Cortex of kidney (tissue), 1 donor: ENCODE measurements at places on chromosomes 7 and 10.

GRCh38 chr7:109901926-109902325 lies 1189.0 kb upstream of the LRRN3 start:
- DNase-seq: no peak

- DNase-seq: no peak
Observed at GRCh38 chr10:130049244-130049643, 61.4 kb downstream of the C10orf143 start.

DNA sequence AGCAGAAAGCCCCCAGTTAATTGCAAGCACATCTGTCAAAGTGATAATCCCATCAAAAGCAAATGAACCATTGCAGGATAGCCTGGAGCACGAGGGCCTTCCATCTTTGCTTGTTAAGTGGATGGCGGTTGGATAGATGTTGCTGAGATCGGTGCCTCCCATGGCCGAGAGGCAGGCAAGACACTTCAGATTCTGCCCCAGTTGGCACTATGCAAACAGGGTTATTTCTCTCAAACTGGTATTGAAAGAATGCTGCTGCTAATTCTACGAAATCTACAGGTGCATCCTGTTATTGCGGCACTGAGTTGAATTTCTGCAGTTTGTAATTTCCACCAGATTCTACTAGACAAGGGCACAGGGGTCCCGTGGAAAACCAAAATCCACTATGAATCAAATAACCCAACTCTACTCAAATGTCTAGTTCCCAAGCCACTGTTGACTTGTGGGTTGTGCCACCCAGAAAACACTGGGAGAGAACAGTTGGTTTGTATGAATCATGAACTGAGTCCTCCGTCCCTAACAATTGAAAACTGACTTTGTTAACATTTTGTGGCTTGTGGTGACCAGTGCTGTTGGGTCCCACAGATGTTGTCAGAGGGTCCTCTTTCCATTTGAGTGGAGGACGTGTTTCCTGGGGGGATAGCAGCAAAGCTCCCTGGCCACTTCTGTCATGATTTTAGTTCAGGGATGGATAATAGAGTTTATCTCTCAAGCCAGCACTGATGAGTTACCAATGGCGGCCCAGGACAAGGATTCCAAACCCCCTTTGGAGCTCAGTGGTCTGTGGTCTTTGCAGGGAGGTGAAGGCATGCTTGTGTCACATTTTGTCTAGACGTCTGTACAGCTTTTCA lies 7.1 kb upstream of the IL2RA start:
- no peak for DNase-seq

- DNase-seq: no peak
Observed at GRCh38 chr10:23742368-23742767, 303.5 kb downstream of the OTUD1 start.

GRCh38 chr10:124608093-124608721 lies 136.0 kb downstream of the FAM53B start:
- DNase-seq: no peak

DNA sequence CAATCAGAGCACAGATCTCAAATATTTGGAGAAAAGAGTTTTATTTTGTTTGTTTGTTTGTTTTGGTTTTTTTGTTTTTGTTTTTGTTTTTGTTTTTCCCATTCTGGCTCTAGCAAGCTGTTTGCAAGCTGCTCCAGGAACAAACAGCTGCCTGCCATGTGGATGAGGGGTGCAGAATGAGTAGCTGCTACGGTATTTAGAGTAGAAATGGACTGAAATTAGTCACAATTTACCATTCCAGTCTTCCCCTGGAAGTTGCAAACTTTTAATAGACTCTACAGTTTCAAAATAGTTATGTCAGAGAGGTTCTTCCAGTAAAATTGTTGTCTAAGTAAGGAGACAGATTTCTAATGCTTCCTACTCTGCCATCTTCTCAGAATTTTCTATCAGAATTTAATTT lies 27.1 kb upstream of the TAS2R16 start:
- DNase-seq: no peak

DNA sequence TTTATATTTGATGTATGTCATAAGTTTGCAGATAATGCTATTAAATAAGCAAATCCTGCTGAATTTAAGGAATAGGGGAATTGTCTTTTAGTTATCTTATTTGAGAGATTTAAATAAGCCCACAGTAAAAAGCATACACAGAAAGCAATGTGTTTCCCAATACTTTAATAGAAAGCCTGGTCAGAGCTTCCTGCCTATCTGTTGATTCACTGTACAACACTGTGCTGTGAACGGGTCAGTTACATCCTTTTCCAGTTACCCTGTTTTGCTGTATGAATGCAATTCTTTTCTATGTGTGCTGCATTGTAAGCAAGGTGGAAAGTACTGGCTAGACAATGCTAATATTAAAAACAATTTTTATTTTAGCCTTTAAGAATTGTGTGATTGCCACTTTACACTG lies 81.2 kb downstream of the ANKRD7 start:
- DNase-seq: no peak

GRCh38 chr10:7449063-7449695 lies 38.3 kb upstream of the SFMBT2 start:
- DNase-seq: no peak

- DNase-seq: no peak
Observed at GRCh38 chr10:97866524-97867219, 17.0 kb downstream of the GOLGA7B start.

DNA sequence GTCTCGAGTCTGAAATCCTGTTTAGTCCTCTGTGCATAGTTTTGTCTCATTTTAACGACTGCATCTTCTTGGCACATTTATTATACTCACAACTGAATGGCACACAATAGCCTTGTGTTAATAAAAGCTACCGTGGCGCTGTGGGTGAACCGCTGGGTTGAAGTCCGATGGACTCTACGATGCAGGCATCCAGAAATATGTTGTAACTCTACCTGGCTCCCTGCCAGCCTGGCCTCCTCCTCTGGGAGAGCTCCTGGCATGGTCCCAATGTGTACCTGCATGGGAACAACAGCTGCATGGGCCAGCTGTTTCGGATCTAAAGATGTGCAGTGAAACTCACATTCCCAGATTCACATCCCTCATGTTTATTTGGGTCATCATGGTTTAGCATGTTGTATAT lies 3.7 kb upstream of the DPYSL4 start:
- DNase-seq: no peak

- no peak for DNase-seq
Observed at GRCh38 chr7:32047075-32047474, 23.1 kb downstream of the PDE1C start.

GRCh38 chr10:29355411-29355991 lies 66.6 kb downstream of the LYZL1 start:
- DNase-seq: no peak

- DNase-seq: no peak
Observed at GRCh38 chr7:140506788-140507464, 27.6 kb upstream of the MKRN1 start.

GRCh38 chr7:30659312-30659711 lies 22.9 kb downstream of the CRHR2 start:
- DNase-seq: no peak

DNA sequence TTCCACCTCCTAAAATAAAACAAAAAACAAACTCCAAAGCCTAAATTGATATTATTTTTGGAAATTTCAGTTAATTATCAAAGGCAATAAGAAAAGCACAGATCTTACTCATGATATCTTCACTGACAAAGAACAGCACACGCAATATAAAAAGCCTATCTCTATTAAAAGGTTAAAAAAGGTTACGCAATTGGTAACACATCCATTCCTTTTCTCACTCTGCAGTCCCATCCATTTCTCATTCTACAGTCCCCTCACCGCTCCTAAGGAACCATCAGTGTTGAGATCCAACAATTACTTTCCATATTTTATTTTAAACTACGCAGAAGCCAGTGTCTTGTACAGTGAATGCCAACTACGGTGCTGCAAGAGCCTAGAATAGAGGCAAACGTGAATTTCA lies 1.3 kb downstream of the SEC61G start:
- DNase-seq: no peak

- no peak for DNase-seq
Observed at GRCh38 chr7:136183981-136184380, 206.8 kb upstream of the MTPN start.

DNA sequence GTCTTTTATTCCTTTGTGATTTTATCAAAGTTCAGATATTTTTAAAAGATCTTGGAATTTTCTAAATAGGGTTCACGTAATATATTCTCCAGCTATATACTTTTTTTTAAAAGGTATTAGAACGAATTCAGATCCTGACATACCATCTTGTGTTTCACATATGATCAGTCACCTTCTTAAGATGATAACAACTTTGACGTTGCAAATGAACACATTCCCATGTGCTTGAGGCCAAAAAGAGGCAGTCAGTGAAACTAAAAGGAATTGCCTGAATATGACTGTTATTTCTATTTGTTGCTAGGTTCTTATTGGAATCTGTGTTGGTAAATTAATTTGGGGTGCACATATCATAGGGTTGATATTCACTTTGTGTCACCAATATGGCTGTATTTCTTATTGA lies 310.1 kb downstream of the MDFIC start:
- no peak for DNase-seq

DNA sequence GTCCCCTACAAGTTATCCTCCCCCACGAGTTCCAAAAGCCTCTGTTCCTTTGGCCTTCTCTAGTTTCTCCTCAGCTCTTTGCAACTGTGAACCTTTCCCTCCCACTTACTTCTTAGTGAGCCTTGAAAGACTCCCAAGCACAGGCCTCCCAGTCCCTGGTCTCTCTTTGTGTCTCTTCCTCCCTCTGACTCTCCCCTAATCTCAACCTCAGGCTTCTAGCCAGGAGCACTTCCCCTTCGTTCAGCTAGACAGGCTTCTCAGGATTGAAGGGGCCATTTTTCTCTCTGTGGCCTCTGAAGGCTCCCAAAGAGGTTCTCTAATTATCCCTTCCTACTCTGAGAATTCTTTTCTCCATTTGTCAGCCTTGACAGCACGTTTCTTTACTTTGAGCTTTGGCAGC lies 50.2 kb upstream of the PHYHIPL start:
- DNase-seq: no peak

DNA sequence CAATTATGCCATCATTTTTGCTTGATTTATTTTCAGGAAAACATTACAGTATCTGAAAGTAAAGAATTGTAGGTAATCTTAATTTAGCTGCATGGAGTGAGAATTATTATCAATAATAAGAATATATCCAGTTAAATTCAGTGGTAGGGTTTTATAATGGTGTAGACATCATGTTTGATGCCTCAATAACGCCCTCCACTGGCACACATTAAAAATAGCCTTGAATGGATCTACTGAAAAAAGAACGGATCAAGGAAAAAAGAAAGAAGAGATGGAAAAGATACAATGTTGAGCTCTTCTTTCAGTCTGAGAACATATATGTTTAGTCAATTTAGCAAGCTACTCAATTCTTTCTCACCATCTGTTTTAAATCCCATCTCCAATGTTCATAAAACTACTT lies 319.2 kb downstream of the CDC14C start:
- DNase-seq: no peak

- no peak for DNase-seq
Observed at GRCh38 chr7:13849163-13849892, 140.1 kb downstream of the ETV1 start.

DNA sequence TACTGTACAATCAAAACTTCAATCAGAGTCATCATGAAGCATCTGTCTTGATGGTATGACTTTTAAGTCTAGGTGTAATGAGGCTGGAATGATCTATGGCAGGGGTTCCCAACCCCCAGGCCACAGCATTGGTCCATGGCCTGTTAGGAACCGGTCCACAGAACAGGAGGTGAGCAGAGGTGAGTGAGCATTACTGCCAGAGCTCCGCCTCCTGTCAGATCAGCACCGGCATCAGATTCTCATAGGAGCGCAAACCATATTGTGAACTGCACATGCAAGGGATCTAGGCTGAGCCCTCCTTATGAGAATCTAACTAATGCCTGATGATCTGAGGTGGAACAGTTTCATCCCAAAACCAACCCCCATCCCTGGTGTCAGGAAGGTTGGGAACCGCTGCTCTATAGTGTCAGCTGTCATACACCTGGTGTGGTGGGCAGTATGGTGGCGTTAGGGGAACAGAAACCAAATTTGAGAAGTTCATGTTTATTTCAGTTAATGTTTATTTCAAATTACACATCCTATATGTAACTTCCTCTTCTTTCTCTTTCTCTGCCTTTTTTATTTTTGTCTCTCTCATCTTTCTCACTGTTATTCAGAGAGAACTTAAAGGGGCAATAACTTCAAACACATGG lies 432.6 kb downstream of the TNS3 start:
- DNase-seq: no peak

GRCh38 chr10:73644015-73644743 lies 2.9 kb upstream of the MYOZ1 start:
- DNase-seq: no peak

- DNase-seq: no peak
Observed at GRCh38 chr10:75276069-75276872, 40.5 kb upstream of the COMTD1 start.

- DNase-seq: no peak
Observed at GRCh38 chr7:29976266-29976665, 13.3 kb downstream of the SCRN1 start.

DNA sequence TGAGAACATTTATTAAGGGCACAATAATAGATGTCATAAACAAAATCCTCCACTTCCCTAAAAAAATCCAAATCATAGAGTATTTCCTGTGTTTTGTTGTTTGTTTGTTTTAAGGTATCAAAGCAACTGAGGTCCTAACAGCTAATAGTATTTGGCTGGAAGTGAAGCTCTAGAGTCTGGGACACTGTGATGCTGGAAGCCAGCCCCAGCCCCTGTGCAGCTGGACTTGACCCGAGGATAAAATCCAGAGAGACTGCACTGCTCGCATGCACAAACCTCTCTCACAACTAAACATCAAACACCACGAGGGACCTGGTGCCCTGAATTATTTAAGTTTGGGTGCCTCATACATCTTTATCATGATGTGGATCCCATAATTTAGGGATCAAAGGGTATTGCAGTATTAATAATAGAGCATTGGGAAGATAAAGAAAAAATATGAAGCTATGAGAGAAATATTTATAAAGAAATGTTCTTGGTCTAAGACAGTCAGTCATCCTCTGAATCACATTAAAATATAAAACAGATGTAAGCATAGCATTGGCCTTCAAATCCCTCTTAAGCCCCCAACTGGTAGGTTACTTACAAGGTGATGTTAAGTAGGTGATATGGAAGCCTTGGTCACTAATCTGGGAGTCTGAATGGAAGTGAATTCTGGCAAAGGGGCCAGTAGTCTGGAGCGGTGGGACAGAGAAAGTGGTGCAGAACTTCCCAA lies 44.4 kb downstream of the CUBN start:
- no peak for DNase-seq

DNA sequence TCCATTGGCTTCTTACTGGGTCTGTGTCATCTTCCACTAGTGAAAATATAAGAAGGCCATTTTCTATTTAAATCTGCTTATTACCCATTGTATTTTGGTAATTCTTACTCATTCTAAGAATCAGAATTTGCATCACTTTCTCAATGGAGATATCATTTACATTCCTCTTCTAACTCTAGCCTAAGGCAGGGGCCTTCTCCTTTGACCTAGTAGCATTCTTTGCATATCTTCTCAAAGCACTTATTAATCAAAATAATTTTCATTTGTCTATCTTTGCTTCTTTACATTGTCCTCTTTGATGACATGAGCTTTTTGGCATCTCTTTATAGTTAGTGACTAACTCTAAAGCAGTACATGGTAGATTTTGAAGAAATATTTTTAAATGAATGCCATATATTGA lies 400.9 kb upstream of the SEMA3D start:
- DNase-seq: no peak
